Activated CD8-positive, alpha-beta memory T cell treated with anti-CD3 and anti-CD28 coated beads for 48 hours (primary cell): ENCODE measurements at places on chromosomes 1 and 21.

DNA sequence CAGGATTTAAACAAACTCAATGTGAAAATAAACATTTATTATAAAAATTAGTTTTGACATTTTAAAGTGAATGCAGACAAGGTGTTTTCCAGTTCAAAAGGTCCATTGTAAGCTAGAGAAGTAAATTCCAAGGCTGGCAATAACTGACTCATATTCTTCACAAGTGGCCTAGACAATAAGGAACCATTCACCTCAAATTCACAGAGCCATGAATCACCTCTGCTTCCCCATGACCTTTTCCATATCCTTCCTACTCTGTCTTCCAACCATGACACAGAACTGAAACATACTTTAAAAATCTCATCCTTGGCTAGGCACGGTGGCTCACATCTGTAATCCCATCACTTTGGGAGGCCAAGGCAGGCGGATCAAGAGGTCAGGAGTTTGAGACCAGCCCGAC lies 24.8 kb downstream of the F11R start:
- DNase-seq = no peak

DNA sequence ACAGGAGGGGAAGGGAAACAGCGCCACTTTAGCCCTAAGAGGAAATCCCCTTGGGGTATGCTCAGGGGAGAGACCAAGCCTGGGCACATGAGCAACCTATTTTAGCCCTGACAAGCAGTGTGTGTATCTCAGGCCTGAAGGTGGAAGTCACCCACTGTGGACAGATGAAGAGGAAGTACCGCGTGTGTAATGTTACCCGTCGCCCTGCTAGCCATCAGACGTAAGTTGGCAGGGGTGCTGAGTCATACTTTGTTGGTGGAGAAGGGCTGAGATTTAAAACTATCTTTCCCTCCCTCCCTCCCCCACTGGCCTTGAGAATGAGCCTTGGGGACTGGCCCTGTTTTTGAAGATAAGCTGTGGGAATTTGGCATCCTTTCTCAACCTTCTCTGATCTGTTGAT lies 11.2 kb downstream of the AGO1 start:
- no peak for DNase-seq

DNA sequence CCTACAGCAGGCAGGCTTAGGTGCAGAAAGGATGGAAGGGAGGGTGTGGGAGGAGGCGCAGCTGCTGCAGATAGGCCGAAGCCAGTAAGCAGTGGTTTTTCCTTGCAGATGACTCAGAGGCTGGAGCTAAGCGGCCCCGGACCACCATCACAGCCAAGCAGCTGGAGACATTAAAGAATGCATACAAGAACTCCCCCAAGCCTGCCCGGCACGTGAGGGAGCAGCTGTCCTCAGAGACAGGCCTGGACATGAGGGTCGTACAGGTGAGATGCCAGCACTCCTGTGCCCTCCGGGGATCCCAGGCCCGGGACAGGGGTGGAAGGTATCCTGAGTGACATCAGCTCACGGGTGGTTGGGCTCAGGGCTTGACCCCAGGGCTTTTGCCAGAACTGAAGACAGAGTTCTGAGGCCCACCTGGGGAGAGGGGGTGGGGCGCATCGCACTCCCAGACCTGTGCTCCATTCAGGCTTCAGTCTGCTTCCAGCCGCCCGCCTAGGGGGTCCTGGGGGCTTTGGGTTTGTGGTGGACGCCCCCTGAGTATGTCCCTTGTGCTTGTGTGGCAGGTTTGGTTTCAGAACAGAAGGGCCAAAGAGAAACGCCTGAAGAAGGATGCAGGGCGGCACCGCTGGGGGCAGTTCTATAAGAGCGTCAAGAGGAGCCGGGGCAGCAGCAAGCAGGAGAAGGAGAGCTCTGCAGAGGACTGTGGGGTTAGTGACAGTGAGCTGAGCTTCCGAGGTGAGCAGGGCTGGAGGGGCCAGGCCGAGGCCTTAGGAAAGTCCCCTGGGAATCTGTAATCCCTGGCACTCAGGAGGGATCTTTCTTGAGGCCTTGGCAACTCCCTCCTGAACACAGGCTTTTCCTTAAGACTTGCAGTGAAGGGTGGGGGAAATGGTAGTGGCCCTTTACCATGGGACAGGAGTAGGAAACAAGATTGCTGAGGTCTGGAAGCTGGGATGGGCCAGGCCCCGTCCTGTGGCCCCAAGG lies 41.5 kb downstream of the LHX4 start:
- DNase-seq = no peak

GRCh38 chr1:30371888-30372791 lies 351.2 kb downstream of the MATN1 start:
- no peak for DNase-seq

GRCh38 chr1:202234331-202235002 lies 40.9 kb downstream of the LGR6 start:
- DNase-seq = no peak

DNA sequence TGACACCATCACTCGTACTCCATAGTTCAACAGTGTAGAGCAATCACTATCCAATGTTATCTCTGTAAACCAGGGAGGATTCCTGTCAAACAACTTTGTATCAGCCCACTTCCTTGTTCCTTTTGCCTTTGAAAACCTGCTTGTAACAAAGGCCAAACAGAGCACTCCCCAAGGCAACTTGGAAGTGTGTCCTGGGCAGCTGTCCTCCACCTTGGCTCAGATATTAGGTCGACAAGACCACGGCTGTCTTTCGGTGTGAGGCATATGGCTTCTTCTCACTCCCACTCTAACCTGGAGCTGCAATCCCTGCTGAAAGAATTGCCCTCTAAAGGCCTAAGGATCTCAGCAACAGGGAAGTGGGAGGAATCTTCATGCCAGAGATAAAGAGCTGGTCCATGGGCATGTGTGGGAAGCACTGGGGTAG lies 66.7 kb downstream of the ITPKB start:
- no peak for DNase-seq

DNA sequence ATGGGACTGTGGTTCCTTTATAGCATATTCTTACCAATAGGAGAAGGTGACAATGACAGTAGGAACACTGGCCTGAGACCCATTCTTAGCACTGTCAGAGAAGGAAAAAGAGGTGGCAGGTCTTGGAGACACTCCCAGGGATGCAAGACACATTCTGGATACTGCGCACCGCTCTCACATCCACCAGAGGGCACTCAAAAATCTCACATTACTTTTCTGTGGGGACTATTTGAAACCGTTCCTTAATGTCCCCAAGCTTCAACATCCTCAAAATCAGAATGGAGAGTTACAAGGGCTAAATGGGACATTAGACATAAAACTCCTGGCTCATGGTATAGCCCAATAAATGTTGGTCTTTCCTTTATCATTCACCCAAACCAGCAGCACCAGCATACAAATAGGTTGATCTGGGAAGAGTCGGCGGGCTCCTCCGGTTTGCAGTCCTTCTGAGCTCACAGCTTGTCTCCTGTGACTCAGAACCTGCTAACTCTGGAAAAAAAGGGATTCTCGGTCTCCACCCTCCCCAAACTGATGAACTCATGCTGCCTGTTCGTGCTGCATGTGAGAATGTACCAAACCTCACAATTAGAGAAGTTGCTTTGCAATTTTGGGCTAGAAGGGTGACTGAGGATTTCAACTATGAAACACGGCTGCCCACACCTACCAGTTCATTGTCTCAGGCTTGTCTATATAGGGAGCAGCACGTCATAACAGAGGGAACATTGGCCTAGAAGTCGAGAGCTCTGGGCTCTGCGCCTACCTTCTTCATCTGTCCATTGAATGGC lies 40.2 kb downstream of the IL12RB2 start:
- no peak for DNase-seq

DNA sequence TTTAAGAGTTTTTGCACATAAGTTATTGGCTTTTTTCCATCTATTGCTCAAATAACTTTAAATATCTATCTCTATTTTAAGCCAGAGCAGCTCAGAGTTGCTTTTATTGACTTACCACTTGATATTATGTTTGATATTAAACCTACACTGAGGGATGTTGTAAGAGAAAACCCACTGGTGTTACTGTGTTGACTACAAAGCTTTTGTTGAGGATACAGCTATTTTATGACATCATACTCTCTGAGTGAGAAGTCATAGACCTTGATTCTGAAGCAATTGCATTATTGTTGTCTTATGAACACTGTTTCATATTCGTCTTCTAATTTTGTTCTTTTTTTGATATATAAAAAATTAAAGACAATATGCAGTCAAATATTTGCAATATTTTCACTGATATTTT lies 560.4 kb downstream of the PTBP2 start:
- DNase-seq = no peak

DNA sequence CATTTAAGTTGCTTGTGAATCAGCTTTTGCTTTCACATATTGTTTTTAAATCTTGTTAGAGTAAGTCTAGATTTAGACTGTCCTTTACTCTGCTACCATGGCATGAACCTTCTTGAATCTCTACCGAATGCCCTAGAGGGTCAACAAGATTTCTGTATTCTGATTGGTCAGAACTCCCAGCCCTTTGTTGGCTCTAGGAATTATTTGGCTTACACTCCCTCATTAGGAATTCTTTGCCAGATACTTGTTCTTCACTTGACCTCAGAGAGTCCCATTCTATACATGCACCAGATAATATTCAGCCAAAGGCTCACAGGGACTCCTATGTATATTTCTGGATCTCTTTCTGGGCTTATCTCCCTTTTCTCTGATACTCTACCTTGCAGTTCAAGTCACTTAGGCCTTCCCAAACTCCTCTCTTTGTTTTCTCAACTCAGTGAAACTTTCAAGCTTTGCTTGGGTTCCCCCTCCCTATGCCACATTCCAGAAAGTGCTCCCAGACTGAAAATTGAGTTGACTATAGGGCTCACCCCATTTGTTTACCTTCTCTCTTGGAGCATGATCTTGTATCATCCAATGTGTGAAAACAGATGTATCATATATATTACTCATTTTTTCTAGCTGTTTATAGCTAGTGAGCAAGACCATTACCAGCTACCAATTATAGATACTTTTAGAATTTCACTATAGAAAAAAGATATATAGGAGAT lies 405.0 kb downstream of the PLPP3 start:
- DNase-seq = no peak

DNA sequence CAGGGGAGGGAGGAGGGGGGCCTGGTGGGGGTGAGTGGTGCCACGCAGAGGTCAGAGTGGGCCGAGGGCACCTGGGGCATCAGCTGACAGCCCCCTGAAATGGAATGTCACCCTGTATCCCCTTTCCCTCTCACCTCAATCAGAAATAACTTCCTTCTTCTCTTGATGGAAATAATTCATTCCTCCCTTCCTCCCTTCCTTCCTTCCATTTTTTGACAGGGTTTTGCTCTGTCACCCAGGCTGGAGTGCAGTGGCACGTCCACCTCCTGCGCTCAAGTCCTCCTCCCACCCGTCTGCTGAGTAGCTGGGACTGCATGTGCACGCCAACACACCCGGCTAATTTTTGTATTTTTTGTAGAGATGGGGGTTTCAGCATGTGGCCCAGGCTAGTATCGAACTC lies 48.4 kb upstream of the LRRC3 start:
- no peak for DNase-seq

DNA sequence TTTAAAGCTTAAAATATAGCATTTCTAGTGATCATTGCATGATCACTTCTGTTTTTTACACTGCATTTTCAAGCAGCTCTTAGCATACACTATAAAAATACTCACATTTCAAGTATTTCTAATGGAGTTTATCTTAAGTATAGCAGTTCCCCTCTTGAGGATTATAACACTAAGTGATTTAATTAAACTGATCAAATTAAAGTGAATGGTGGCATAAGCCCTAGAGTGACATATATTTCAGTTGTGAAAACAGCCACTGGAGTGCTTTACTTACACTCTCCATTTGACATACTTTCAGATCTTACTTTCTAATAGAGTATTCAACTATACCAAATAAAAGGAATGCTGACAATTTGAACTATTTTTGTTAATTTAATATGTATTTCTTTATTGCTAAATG lies 623.3 kb upstream of the TMPRSS15 start:
- DNase-seq = no peak

DNA sequence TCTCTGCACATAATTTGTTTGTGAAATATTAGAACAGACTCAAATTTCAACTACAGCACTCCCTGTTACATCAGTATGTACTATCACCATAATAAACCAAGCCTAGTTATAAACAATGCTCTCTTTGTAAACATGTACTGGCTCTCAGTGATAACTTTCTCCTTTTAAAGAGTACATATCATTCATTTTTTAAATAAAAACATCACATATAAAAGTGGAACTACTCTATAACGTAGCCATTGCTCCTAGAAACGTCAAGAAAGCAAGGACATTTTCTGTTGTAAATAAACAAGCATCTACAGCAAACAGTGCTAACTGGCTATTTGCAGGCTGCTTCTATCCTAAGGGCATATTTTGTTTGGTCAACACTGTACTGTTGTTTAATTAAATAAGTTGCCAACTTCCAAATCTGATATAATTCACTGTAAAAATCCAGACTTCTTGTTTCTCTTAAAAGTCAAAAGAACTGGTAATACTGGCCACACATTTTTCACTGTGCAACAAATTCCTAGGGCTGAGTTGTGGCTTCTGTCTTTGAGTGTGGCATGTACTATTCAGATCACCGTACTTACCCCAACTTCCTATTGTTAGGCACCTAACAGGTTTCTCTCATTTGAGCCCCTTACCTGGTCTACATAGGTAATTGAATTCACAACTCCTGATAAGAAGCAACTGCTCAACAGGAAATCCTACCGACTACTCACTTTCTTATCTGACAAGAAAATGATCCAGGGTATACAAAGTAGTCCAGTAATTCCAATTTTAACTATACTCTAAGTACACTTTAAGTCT lies 111.9 kb downstream of the DENND1B start:
- no peak for DNase-seq

DNA sequence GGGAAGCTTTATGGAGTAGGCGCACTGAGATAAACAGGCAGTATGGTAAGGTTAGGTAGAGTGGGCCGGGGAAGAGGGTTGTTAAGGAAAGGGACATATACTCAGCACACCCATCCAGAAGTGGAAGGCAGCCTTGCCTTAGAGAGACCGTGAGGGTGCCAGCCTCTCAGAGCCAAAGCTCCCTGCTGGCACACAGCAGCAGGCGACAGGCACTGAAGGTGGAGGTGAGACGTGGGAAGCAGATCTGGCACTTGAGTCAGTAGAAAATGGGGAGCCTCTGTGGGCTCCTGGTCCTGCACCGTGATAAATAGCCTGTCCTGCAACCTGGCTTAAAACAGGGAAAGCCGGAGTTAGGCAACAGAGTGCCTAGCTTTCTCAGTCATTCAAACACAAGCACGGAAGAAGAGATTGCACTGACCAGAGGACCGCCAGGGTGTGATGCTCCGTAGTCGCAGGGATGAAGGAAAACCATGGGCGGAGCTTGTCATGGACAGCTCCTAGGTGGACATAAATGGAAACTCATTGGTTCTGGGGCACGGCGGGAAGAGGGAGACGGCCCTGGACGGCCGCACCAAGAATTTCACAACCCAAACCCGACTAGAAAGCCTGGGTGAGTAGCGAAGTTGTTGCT lies 15.5 kb downstream of the KCNK1 start:
- DNase-seq = no peak
